ENCODE measurements at places on chromosomes 16 and 17. TPM values are rescaled to one million over a fixed set of nuclear protein-coding genes. Genes with fewer than 3 reads are reported as not detected.

The TBX6 gene
- 0.13 TPM for polyA plus RNA-seq

The CDYL2 gene
- polyA plus RNA-seq, result 1.9 TPM

The ARHGDIA gene
- polyA plus RNA-seq, result 310 TPM

The GUCY2D gene
- not detected for polyA plus RNA-seq

The NPIPA7 gene
- 3.1 TPM for polyA plus RNA-seq

The PRM2 gene
- polyA plus RNA-seq, result not detected

The CHRNE gene
- 0.63 TPM for polyA plus RNA-seq

The TBC1D3I gene
- polyA plus RNA-seq, result not detected

The SLC43A2 gene
- 6.0 TPM for polyA plus RNA-seq

The TNFRSF13B gene
- polyA plus RNA-seq, result not detected

The MYH8 gene
- not detected for polyA plus RNA-seq

The PRDM7 gene
- polyA plus RNA-seq, result not detected

The TIGD7 gene
- polyA plus RNA-seq, result 3.9 TPM

The PLXDC1 gene
- polyA plus RNA-seq, result 0.24 TPM

The MBTD1 gene
- 1.6 TPM for polyA plus RNA-seq

The SLC35G6 gene
- polyA plus RNA-seq, result not detected

The KRT40 gene
- polyA plus RNA-seq, result not detected

The LDHD gene
- 0.81 TPM for polyA plus RNA-seq

The CES3 gene
- polyA plus RNA-seq, result not detected

The TBC1D26 gene
- polyA plus RNA-seq, result not detected

The STX1B gene
- 0.46 TPM for polyA plus RNA-seq

Measured in GM23248 (cell line).